Astrocyte (in vitro differentiated cells and primary cell): ENCODE measurements at places on chromosomes 1 and 21. TPM values are rescaled to one million over a fixed set of nuclear protein-coding genes. Genes with fewer than 3 reads are reported as not detected.

Gene TNN
- total RNA-seq = 0.16 and 0.29 TPM in 2 replicates

- H3K27me3 ChIP-seq = no peaks in the 10 kb centered on the region
- H3K27ac ChIP-seq = no peak overlapping the region
- H3K36me3 ChIP-seq = no peaks in the 10 kb centered on the region
- no peak for DNase-seq
Observed at GRCh38 chr1:217048104-217048707, 325.0 kb upstream of the ESRRG start.

- no peaks in the 10 kb centered on the region for H3K27me3 ChIP-seq
- DNase-seq = no peak
- no peak overlapping the region for H3K4me3 ChIP-seq
- H3K27ac ChIP-seq = peak overlapping the region; percentile 5
- peaks cover 20% of the 10 kb centered on the region for H3K4me1 ChIP-seq
Observed at GRCh38 chr1:15427280-15427666, 11.0 kb upstream of the CTRC start.

Gene CLDN19
- total RNA-seq = 0.11 TPM in 1 of 2 replicates, not detected in the other

DNA sequence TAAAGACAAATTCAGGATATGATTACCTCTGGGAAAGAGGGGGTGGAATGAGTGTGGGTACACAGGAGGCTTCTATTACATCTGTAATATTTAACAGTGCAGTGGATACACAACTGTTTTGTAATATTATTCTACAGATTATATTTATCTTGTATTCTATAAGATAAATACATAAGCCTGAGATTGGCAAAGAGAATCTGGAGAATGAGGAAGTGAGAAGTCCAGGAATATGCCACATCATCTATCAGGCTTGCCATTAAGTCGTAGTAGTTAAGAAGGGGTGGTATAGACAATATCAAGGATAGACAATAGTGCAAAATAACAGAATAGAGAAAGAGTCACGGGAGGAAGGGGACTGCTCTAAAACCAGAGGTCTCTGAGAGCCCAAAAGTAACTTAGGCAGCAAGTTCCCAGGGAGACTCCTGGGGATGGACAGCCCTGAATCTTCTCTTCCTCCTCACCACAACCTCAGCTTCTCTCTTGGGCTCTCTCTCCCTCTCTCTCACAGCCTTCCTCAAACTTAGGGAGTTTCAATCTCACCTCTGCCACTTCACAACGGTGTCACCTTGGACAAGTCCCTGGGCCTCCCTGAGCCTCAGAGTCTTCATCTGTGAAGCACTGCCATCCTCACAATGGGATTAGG lies 14.0 kb upstream of the PTAFR start:
- no peaks in the 10 kb centered on the region for H3K27me3 ChIP-seq
- no peak overlapping the region for H3K4me3 ChIP-seq
- H3K27ac ChIP-seq = no peak overlapping the region
- no peaks in the 10 kb centered on the region for H3K4me1 ChIP-seq

Gene HSPB7
- 0.45 and 0.55 TPM in 2 replicates for total RNA-seq

- H3K27me3 ChIP-seq = peaks cover 17% of the 10 kb centered on the region
- H3K4me3 ChIP-seq = no peak overlapping the region
- H3K4me1 ChIP-seq = no peaks in the 10 kb centered on the region
- DNase-seq = peak; percentile 26
- H3K36me3 ChIP-seq = no peaks in the 10 kb centered on the region
Observed at GRCh38 chr1:62781841-62782543, 1.9 kb upstream of the ATG4C start.

DNA sequence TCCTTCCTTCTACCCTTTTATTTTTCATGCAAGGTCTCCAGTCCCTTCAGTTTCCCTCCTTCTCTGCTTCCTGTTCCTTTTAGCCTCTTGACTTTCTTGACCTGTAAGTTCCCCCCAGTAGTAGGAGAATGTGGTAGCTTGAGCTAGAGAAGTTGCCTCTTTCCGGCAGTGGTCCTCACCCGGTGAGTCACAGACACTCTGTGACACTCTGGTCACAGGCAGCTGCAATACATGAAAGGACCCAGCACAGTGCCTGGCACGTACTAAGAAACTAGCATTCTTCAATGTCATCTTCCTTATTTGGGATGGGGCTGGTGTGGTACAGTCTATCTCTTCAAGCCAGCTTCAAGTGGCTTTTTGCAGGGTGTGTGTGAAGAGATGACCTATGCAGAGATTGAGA lies 16.0 kb downstream of the PFKFB2 start:
- no peaks in the 10 kb centered on the region for H3K36me3 ChIP-seq
- H3K27ac ChIP-seq = no peak overlapping the region
- no peak overlapping the region for H3K4me3 ChIP-seq
- no peaks in the 10 kb centered on the region for H3K27me3 ChIP-seq
- DNase-seq = no peak
- H3K4me1 ChIP-seq = no peaks in the 10 kb centered on the region

GRCh38 chr1:179334440-179334839 lies 31.3 kb upstream of the AXDND1 start:
- H3K27ac ChIP-seq = no peak overlapping the region
- no peaks in the 10 kb centered on the region for H3K4me1 ChIP-seq
- no peak overlapping the region for H3K4me3 ChIP-seq
- H3K36me3 ChIP-seq = peaks cover 4% of the 10 kb centered on the region

DNA sequence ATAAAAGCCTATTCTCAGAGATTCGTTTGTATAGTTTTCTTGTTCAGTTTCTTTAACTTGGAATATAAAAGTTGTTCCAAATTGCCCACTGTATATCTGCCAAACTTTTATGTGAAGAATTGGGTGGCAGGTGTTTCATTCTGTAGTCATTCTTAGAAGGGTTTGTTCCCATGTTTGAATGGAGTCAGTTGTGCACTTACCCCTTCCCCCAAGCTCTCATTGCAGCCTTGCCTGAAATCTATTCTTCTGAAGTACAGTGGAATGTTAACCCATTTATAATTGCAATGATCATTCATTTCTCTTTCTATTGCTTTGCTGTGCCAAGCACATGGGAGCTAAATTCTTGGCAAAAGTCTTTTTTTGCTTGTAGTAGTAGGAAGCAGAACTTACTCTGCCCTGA lies 375.3 kb upstream of the C1orf87 start:
- H3K27me3 ChIP-seq = no peaks in the 10 kb centered on the region
- DNase-seq = no peak
- H3K4me3 ChIP-seq = no peak overlapping the region
- no peaks in the 10 kb centered on the region for H3K4me1 ChIP-seq
- no peak overlapping the region for H3K27ac ChIP-seq

GRCh38 chr1:203291201-203292096 lies 13.9 kb upstream of the BTG2 start:
- DNase-seq = no peak
- H3K27me3 ChIP-seq = peaks cover 5% of the 10 kb centered on the region
- no peak overlapping the region for H3K4me3 ChIP-seq
- H3K27ac ChIP-seq = no peak overlapping the region

Gene ITLN1
- total RNA-seq = not detected in 2 replicates

DNA sequence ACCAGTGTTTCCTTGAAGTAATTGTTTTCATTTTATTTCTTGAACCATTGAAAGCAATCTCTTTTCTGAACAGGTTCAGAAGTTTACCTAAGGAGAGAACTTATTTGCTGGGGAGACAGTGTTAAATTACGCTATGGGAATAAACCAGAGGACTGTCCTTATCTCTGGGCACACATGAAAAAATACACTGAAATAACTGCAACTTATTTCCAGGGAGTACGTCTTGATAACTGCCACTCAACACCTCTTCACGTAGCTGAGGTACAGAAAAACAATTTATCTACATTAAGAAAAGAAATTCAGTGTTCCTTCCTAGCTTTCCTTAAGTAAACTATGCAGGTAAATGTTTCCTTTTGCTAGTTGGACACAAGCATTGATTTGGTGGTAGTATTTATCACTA lies 27.4 kb downstream of the AGL start:
- H3K4me3 ChIP-seq = no peak overlapping the region
- no peaks in the 10 kb centered on the region for H3K4me1 ChIP-seq
- DNase-seq = no peak
- H3K36me3 ChIP-seq = no peaks in the 10 kb centered on the region
- no peaks in the 10 kb centered on the region for H3K27me3 ChIP-seq
- no peak overlapping the region for H3K27ac ChIP-seq

DNA sequence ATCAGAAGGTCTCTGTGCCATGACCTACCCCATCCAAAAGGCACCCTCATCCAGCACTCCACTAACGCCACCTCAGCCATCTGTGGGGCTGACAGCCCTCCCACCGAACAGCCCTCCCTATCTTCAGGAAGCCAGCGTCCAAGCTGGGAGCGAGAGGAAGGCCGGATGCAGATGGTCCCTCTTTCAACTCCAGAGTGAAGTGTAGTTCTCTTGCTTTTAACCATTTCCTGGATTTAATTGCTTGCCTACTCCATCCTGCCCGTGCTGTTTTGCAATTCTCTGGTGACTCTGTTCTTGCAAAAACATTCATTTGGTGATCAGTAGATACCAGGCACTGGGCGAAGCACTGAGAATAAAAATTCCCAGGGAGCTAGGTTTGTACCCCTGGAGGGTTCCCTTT lies 8.2 kb upstream of the DYRK1A start:
- H3K4me1 ChIP-seq = no peaks in the 10 kb centered on the region
- no peaks in the 10 kb centered on the region for H3K36me3 ChIP-seq
- H3K4me3 ChIP-seq = no peak overlapping the region
- H3K27me3 ChIP-seq = no peaks in the 10 kb centered on the region
- no peak for DNase-seq

- peak overlapping the region; percentile 60 for H3K27ac ChIP-seq
- no peaks in the 10 kb centered on the region for H3K36me3 ChIP-seq
- peak; percentile 92 for DNase-seq
- H3K27me3 ChIP-seq = no peaks in the 10 kb centered on the region
Observed at GRCh38 chr1:81682490-81682889, 118.2 kb upstream of the ADGRL2 start.

Gene SPAG17
- 0.67 and 1.9 TPM in 2 replicates for total RNA-seq

DNA sequence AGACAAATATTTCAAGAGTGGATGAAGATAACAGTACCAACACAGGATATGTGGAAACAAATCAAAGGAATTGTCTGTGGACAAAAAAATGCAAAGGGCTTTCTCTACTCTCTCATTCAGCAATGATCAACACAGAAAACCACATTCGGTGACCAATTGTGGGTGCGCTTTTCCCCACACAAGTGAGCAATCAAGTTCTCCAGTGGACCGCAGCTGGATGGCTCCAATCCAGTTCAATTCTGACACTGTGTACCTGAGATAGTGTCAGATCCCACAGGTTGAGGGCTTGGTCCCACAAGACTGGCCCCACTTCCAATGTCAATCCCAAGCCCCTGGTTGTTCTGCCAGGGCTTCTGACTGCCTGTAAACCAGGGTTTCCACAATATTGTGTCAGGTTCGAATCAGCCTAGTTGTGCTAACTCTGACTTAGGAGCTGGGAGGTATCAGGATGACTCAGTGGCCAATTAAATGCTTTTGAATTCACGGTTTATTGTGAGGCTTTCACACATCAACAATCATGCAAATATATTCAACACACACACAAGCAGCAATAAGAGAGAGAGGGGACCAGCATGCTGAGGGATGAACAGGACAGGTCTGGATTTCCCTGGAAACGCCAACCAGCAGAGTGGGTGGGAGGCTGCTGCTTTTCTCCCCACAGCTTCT lies 87.0 kb upstream of the BTG3 start:
- H3K4me1 ChIP-seq = no peaks in the 10 kb centered on the region
- H3K27ac ChIP-seq = no peak overlapping the region
- H3K36me3 ChIP-seq = no peaks in the 10 kb centered on the region
- no peak overlapping the region for H3K4me3 ChIP-seq
- DNase-seq = no peak

- no peak for DNase-seq
- H3K27me3 ChIP-seq = no peaks in the 10 kb centered on the region
- H3K36me3 ChIP-seq = no peaks in the 10 kb centered on the region
- peak overlapping the region; percentile 88 for H3K27ac ChIP-seq
Observed at GRCh38 chr1:179295164-179295755, 1.7 kb downstream of the SOAT1 start.

Gene C1orf115
- total RNA-seq = 1.1 and 1.8 TPM in 2 replicates

GRCh38 chr1:157482174-157482573 lies 70.1 kb downstream of the FCRL5 start:
- DNase-seq = no peak
- no peak overlapping the region for H3K4me3 ChIP-seq
- H3K27ac ChIP-seq = no peak overlapping the region

GRCh38 chr1:18875796-18876128 lies 16.3 kb upstream of the TAS1R2 start:
- no peaks in the 10 kb centered on the region for H3K4me1 ChIP-seq
- no peak overlapping the region for H3K27ac ChIP-seq
- no peaks in the 10 kb centered on the region for H3K27me3 ChIP-seq
- H3K36me3 ChIP-seq = no peaks in the 10 kb centered on the region

GRCh38 chr1:90924982-90925381 lies 96.9 kb downstream of the ZNF644 start:
- H3K4me1 ChIP-seq = peaks cover 15% of the 10 kb centered on the region
- DNase-seq = peak; percentile 32
- no peaks in the 10 kb centered on the region for H3K36me3 ChIP-seq
- H3K27me3 ChIP-seq = no peaks in the 10 kb centered on the region
- H3K27ac ChIP-seq = no peak overlapping the region

- H3K27ac ChIP-seq = no peak overlapping the region
- DNase-seq = no peak
- peaks cover 35% of the 10 kb centered on the region for H3K27me3 ChIP-seq
- peaks cover 4% of the 10 kb centered on the region for H3K4me1 ChIP-seq
- no peak overlapping the region for H3K4me3 ChIP-seq
Observed at GRCh38 chr1:19661721-19662228, 2.9 kb upstream of the HTR6 start.

DNA sequence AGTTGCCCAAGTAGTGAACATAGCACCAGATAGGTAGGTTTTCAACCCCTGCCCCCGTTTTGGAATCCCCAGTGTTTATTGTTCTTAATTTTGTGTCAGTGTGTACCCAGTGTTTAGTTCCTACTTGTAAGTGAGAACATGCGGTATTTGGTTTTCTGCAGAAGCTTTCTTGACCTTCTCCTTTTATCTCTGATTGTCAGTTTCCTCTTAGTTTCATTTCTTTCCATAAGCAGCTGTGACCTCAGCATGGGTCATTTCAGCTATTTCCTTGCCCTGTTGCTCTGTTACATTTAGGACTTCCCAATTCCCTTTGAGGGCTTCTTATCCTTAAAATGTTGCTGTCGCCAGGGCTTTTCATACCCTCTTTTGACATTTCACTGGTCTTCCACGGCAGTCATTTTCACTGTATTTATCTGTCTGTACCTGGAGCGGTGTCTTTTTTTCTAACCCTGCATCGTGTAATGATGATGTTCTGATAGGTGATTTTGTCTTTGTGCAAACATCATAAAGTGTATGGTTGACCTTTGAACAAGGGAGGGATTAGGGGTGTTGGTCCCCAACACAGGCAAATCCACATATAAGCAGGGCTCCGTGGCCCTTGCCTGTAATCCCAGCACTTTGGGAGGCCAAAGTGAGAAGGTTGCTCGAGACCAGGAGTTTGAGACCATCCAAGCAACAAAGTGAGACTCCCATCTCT lies 15.0 kb downstream of the ITSN1 start:
- no peaks in the 10 kb centered on the region for H3K27me3 ChIP-seq
- no peak for DNase-seq
- peaks cover 19% of the 10 kb centered on the region for H3K4me1 ChIP-seq
- peaks cover 2% of the 10 kb centered on the region for H3K36me3 ChIP-seq
- H3K27ac ChIP-seq = no peak overlapping the region

DNA sequence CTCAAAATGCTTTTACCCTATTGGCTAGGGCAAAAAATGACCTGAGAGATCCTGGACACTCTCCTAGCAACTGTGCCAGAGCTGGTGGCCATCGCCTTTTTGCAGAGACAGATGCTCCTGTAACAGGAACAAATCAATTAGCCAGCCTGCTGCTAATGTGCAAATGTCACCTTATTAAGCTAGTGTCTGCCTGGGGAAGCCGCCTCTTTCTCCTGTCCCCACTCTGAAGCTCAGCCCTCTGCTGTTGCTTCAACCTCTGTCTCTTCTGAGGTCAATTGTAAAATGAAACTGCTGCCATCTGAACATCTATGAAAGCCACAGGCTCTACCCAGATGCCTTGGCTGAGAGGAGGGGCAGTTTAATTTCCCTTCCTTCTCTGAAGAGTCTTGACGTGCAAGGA lies 85.5 kb upstream of the CACNA1E start:
- H3K27me3 ChIP-seq = no peaks in the 10 kb centered on the region
- H3K4me3 ChIP-seq = no peak overlapping the region
- DNase-seq = no peak
- H3K36me3 ChIP-seq = no peaks in the 10 kb centered on the region
- no peaks in the 10 kb centered on the region for H3K4me1 ChIP-seq
